ENCODE measurements at places on chromosomes 5 and 9.

- DNase-seq: no peak
Observed at GRCh38 chr5:37619353-37619752, 220.5 kb downstream of the GDNF start.

- no peak for DNase-seq
Observed at GRCh38 chr9:616694-617093, 224.8 kb upstream of the DMRT1 start.

DNA sequence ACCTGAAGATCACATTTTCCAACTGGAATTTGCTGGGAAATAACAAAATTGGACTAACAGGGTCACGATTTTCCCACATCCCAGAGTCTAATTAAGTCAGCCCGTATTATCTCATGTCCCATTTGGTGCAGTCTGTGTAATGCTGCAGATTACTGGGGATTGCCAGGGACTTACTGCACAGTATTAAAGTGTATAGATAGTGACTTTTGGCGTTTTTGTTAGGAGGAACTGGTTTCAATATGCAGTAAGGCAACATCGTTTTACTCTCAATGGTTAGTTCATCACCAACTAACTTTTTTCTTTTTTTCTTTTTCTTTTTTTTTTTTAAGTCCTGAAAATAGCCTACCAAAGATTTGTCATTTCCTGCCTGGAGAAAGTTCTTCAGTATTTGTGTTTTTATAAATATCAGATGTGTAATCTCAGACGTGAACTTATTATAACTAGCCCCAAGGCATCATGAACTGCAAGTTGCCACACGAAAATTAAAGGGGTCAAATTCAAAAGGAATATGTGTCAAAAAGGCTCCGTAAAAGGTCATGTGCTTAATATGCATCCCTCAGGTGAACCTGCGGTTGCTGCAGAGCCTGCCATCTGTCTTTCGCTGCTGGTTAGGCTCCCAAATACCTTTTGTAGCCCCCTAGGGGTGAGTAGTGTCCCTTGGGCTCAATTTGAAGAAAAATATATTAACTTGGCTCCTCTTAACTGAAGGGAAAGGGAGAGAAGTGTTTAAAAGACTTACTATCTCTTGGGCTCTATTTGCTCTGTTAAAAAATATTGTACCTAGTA lies 176.7 kb upstream of the ADAMTSL1 start:
- no peak for DNase-seq

DNA sequence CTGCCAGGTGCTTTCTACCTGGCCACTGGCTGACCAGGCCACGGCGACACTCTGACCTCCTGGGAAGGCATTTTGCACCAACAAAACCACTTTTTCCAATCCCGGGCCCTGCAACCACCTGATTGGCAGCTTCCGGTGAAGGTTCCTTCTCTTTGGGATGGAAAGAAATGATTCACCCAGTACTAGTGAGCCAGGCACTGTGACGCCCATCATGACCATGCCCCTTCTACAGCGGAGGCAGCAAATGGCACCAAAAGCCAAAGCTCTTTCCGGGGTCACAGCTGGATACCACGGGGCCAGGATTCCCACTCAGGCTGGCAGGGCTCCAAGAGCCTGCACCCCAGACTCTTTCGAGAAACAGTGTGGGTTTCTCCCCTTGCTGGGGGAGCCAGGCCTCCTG lies 4.7 kb downstream of the NOTCH1 start:
- no peak for DNase-seq

DNA sequence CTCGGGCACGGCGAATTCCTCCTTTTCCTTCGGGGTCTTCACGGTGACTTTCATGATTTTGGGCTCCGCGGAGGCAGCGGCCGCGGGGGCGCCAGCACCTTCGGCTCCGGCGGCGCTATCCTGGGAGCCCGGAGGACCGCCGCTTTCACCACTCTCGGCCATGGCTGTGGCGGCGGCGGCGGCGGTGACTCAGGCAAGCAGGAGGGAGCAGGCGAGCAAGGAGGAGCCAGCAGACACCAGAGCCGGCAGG lies 315 bp downstream of the UBQLN1 start:
- peak; percentile 64 for DNase-seq

- no peak for DNase-seq
Observed at GRCh38 chr9:2559192-2560152, 62.1 kb upstream of the VLDLR start.

DNA sequence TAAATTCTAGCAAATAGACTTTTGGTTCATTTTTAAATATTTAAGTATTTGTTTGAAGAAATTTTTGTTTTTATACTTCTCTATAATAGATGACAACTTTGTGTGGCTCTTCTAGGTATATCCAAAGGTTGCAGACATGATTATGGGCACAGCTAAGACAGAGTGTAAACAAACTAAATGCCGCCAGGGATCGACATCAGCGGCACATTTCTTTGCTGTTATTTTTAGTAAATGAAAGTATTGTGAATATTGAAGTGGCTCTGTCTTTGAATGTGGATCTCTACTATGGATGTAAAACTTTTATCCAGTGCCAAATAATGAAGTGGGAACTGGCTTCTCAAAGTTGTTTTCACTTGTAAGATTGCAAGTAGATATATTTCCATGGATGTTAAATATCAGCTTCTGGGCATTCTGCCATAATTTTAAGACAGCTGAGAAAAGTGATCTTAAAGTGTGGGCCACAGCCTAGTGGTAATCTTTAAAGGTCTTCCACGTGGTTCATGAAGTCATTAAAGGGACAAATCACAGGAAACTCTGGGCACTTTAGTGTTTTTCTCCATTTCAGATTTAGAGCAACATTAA lies 589.9 kb downstream of the ZNF608 start:
- no peak for DNase-seq

- DNase-seq: no peak
Observed at GRCh38 chr5:68377733-68378132, 162.2 kb downstream of the PIK3R1 start.

DNA sequence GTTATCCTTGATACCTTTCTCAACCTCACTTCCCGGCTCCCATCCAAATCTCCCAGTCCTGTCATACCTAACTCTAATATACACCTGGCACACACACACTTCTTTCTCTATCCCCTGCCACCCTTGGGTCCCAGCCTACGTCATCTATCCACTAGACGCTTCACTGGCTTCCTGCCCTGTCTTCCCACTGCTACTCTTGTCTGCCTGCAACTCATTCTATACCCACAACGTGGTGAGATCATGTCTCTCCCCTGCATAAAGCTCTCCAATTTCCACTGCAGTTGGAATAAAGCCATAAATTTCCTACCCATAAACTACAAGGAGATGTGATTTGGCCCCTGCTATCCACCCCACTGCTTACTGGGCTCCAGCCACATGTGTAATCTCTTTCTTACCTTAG lies 93.5 kb downstream of the JMY start:
- DNase-seq: no peak

GRCh38 chr9:78940121-78940855 lies 631.5 kb upstream of the TLE4 start:
- DNase-seq: no peak

DNA sequence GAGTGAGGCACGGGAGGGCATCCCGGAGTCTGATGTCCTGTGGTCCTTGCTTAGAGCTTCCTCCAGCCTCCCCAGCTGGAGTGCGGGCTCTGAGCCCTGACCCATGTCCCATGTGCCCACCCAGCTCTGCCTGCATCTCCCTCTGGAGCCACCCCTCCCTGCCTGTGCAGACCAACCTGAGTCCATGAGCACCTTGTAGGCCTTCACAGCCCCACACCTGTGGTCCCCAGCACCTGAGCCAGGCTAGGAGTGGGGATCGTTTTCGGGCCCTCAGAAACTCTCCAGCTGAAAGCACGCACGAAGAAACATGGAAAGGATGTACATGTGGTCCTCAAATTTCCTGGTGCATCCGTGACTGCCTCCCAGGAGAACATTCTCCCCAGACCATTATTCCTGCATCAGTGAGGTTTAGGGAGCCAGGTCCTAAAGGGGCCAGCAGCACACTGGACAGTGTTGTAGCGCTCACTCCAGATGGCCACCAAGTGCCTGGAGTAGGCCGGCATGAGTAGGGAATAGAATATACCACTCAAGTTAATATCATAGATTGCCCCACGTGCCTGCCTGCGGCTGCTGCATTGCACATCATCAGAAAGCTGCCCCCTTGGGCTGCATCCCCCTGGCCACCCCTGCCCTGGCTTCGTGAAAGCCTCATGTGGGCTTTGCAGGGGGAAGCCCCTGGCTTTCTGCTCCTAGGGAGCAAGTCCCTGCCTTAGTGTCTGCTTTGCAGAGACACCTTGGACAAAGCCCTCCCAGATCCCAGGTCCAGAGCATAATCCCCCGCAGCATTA lies 80.6 kb downstream of the WNK2 start:
- no peak for DNase-seq

DNA sequence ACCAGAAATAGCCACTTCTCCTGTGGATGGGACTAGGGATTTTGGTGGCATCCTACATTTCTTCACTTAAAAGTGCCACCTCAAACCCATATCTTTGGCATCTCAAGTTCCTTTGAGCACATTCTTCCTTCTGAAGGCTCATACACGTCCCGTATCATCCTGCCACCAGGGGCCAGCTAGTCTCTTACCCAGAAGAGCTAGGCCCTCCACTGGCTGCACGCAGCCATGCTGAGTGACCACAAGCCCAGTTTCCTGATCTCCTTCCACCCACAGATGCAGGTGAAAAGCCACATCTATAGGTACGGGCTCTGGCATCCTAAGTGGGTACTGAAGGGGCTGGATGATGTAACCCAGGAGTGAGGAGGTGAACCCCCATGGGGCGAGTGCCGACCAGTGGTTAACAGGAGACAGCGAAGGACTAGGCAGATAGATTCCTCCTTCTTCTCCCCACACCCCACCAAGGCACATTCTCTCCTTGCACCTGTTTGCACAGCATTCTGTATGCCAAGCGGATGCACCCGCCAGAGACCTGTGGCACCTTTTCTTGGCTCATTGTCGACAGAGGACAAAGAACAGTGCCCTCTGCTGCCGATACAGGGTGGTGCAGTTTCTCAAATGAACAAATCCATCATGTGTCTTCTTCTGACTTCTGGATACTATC lies 14.4 kb upstream of the SCGB3A1 start:
- peak; percentile 26 for DNase-seq

DNA sequence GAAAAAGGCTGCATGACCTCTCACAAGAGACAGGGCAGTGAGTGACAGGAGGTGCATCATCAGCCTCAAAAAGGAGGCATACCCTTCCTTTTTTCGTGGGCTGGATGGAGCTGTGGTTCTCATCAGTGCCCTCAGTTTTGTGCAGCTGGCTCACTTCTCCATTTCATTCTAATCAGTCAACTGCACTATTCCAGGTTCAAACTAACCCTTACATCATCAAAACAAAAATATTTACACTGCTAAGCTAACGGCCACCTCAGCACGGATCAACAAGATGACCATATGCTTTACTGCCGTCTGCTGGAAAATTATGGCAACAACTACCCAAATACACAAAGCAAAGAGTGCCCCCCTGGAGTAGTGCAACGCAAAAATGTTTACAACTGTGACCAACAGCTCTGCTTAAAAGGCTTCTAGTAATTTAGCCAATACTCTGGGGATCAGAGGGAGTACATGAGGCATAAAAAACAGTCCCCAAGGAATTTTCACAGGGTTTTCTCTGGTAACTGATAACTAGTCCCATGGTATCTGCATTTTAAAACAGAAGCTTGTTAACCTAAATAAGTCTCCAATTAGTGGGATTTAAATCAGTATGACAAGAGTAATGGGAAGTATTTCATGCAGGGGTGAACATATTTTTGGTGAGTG lies 10.8 kb downstream of the KCNV2 start:
- DNase-seq: no peak

DNA sequence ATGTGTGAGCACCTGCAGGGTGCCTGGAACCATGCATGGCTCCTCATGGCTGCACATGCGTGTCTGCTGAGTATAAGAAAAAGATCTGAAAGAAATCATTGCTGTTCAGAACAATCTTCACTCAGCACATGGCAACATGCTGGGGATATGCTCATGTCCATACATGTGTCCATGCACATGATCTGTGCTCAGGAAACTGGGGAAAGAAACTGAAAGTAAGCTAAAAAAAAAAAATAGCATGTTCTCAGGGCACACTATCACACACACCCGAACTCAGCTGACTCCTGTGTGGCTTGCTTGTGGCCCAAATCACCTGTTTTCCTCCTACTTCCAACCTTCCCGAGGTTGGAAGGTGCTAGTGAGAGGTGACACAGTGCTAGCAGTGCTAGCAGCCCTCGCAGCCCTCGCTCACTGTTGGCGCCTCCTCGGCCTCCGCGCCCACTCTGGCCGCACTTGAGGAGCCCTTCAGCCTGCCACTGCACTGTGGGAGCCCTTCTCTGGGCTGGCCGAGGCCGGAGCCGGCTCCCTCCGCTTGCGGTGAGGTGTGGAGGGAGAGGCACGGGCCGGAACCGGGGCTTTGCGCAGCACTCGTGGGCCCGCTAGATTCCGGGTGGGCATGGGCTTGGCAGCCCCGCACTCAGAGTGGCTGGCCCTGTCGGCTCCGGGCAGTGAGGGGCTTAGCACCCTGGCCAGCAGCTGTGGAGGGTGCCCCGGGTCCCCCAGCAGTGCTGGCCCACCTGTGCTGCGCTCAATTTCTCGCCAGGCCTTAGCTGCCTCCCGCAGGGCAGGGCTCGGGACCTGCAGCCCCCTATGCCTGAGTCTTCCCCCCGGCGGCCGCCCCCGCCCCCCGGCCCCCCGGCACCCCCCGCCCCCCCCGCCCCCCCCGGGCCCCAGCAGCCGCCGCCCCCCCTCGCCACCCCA lies 76.0 kb downstream of the GADD45G start:
- no peak for DNase-seq

DNA sequence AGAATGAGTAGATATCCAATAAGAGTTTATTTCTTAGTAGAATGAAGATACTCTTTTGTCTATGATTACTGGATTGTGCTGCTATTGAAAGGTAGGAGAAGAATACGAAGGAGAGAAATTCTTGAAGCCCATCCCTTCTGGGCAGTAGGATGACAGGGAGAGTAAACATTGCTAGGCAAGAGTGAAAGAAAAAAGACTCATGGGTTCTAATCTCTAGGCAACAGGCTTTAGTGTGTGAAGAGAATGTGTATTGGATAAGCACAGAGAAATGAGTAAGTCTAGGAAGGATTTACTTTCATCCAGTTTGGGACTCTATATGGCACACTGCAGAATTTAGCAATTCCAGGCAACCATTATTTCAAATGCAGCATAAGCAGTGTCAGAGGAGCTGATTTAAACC lies 216.0 kb downstream of the GABRG2 start:
- no peak for DNase-seq

DNA sequence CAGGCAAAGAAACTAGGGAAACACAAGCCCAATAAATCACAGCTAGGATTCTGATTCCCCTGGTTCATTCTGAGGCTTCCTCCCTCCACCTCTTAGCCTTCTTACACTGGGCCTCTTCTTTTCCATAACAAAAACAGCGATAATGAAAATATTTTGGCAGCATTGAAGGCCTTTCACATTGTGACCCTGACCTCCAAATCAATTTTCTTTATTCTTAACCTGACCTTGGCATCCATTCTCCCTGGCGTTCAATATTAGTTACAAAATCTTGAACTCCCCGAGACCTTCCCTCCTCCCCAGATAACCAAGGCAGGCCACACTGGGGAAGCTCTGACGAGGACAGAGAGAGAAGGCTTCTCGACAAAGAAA lies 399.9 kb downstream of the ZSWIM6 start:
- DNase-seq: no peak

- no peak for DNase-seq
Observed at GRCh38 chr5:150945486-150945885, 40.7 kb upstream of the ZNF300 start.
